ENCODE measurements at places on chromosomes 4 and X.
A peak's percentile ranks its signal among the peaks of the same experiment; 100 is the strongest.

- no peak for DNase-seq
Measured at GRCh38 chr4:55278316-55278715, 67.7 kb upstream of the SRD5A3 start.

- DNase-seq: peak; percentile 92
Measured at GRCh38 chrX:103453655-103454054, 65.6 kb downstream of the RAB40A start.

DNA sequence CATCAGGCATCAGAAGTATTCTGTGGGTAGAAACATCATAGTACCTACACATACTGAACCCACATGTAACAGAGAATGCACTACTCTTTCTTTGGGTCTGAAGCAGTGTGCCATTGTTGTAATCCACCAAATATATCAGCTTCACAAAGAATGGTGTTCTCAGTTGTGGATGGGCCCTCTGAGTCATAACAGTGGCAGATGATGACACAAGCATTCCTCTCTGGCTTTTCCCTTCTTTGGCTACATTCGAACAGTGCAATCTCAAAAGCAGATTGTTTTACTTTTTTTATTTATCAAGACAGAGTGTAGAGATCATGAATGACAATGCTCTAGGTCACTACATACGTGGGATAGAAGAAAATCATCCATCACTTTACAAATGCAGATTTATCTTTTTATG lies 247.2 kb upstream of the EPHA5 start:
- peak; percentile 54 for DNase-seq

- DNase-seq: no peak
Measured at GRCh38 chrX:110914281-110914680, 118.7 kb upstream of the CHRDL1 start.

All from EL (cell line).